ENCODE measurements at places on chromosomes 1 and 21.
A peak's percentile ranks its signal among the peaks of the same experiment; 100 is the strongest.

GRCh38 chr1:165484532-165484931 is 39.6 kb upstream of the RXRG start:
- no peak for DNase-seq

DNA sequence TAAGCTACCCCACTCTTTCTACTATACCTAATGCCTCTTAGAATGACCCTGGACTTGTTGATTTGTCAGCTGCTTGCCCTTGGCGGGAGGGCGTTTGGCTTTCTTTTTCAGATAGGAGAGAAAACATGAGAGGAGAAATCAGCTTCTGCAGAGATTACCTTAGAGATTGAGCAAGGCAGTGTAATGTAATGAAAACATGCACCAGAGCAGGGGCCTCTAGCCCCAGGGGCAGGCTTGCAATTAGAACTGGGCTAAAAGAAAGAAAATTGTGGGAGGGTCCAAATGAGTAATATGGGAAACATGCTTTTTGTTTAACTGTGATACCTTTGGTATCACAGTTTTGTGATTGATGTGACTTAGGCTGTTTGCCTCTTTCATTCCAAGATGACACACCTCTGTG is 89.7 kb downstream of the PBX1 start:
- DNase-seq, result no peak

GRCh38 chr1:20660847-20661206 is 342 bp downstream of the DDOST start:
- no peak for DNase-seq

DNA sequence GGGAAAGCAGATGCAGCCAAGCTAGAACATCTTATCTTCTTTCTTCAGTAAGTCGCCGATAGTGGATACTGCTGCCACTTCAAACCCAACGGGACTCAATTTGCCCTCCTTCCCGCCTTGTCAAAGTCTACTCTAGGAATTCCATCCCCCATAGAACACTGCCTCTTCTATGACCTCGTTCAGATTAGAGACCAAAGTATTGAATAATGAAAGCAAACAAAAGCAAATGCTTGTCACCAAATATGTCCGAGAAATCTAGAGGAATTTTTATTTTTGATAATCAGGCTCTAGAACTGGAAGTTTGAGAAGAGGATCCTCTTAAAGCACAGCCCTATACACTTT is 853 bp upstream of the RRAGC start:
- no peak for DNase-seq

GRCh38 chr21:33380483-33380998 is 22.7 kb upstream of the IFNGR2 start:
- peak; percentile 88 for DNase-seq

Measured in stimulated activated CD4-positive, alpha-beta T cell treated with anti-CD3 and anti-CD28 coated beads, TNF-alpha, amount 100 ng/mL, for 48 hours (primary cell).